ENCODE measurements at places on chromosomes 5 and 9.

- peak; percentile 51 for DNase-seq
Measured at GRCh38 chr9:34430843-34431437, 27.4 kb downstream of the FAM219A start.

GRCh38 chr5:135322271-135322670, 76.8 kb downstream of the MACROH2A1 start:
- DNase-seq = no peak

GRCh38 chr9:69140123-69140735, 33.8 kb upstream of the TJP2 start:
- DNase-seq = no peak

DNA sequence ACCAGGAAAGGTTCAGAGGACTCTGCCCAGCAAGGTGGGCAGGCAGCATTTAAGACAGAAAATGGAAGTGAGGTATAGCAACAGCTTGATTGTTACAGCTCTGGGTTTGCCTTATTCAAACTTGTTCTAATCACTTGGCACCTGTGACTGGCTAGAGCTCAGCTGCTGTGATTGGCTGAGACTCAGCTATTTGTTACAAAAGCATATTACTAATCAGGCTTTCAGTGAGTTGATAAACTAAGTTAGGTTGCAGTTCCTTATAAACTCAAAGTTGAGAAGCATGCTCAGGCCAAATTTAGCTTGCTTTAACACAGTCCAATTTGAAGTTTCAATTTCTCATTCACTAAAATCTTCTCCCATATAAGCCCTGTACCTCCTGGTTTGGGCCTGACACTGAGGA, 56.3 kb downstream of the GDA start:
- no peak for DNase-seq

- DNase-seq = no peak
Measured at GRCh38 chr9:97386733-97387503, 25.0 kb upstream of the TDRD7 start.

DNA sequence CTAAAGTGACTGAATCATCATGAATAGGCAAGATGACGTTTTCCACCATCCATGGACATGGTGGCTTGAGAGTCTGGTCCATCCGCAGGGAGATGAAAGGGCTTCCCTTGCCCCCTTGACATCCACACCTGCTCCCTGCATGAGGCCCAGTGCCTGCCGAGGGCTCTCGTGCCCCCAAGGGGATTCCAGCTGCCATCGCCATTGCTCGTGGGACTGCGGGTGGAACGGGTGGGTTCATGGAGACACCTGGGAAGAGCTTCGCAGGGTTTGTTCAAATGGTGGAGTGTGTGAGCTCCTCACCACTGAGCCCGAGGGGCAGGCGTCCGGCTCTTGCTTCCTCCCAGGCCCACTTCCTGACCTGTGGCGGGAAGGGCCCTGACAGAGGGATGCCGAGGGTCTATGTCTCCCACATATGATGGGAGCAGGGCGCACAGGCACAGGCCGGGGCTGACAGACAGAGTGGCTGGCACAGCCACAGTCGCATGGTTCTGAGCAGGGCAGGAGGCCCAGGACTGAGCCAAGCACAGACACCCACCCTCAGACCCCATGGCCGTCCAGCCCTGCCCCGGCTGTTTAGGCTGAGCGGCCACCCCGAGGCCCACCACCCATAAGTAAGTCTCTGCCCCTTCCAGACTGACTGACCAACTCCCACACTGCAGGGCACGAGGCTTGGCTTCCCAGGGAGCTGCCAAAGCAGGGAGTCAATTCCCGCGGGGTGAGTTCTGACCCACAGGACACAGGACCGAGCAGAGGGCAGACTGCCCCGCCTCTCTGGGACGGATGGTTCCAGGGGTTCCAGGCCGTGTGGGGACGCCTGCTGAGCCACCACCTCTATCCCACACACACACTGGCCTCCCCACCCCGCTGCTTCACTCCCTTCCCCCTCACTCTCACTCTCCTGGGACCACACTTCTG, 70.0 kb upstream of the PPP1R26 start:
- DNase-seq = no peak

- no peak for DNase-seq
Measured at GRCh38 chr9:89935115-89935514, 330.3 kb downstream of the GADD45G start.

- DNase-seq = no peak
Measured at GRCh38 chr5:175837171-175837699, 34.1 kb upstream of the CPLX2 start.

DNA sequence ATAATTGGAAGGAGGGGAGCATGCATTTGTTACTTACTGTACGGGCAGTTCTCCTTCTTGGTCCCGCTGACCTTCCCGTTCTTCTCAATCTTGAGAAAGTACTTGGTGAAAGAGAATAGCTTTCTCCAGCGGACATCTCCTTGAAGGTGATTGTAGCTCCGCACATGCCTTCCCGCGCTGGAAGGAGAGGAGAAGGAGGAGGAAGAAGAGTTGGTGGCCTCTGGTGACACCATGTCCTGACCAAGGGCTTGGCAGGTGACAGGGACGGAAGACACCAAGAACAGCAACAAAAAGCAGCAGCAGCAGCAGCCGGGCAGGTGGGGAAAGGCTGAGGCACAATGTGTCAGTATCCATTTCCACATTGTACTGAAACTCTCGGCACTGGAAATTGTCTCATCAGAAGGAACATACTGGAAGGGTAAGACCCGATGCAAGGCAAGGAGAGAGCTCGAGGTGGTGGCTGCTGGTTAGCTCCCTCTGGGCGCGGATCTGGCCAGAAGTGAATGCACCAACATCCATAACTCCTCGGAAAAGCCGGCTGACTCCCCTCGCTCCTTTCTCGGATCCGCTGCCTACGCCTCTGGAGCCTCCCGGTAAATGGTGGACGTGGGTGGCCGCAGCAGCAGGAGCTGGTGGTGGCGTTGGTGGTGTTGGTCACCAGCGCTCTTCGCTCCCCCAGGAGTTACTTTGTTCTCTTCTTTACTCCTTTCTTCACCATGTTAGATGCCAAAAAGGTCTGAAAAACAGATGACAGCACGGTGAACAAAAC, 715 bp downstream of the FGF10 start:
- no peak for DNase-seq

DNA sequence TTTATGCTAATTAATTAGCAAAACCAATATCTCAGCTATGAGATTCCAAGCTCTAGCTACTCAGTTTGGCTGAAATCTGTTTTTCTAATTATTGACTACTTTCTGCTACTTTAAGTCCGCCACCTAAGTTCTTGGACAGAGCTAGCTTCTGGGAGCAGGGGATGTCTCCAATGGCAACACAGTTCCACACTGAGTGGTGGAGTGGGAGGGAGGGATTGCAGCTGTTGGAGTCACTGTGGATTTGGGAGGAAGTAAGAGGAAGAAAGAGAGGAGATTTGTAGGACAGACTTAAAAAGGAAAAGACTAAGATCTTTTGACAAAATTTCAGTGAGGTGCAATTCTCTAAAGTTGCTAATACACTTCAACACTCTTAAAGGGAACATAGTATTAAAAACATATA, 450.8 kb downstream of the NFIB start:
- no peak for DNase-seq

- DNase-seq = no peak
Measured at GRCh38 chr5:158127536-158127935, 268.6 kb upstream of the CLINT1 start.

All from pulmonary artery endothelial cell (primary cell).